ENCODE measurements at places on chromosomes 2 and 18.

DNA sequence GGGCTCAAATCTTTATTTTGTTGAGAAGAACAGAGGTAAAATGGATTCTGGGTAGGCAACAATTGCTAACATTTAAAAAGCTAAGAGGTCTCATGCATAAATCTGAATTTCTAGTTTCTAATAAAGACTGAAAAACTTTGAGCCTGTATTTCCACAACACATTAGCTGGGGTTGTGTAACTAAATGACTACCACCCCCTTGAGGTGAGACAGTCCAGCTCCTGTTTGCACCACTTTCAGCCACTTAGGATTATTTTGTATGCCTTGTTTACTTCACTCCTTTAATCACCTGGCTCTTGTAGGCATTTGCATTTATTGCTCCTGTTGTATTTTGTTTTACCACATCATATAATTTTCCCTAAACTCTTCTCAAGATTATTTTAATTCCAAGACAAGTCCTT lies 376.6 kb downstream of the PTH2R start:
- DNase-seq = no peak

- no peak for DNase-seq
Observed at GRCh38 chr2:237256887-237257286, 157.1 kb downstream of the COL6A3 start.

DNA sequence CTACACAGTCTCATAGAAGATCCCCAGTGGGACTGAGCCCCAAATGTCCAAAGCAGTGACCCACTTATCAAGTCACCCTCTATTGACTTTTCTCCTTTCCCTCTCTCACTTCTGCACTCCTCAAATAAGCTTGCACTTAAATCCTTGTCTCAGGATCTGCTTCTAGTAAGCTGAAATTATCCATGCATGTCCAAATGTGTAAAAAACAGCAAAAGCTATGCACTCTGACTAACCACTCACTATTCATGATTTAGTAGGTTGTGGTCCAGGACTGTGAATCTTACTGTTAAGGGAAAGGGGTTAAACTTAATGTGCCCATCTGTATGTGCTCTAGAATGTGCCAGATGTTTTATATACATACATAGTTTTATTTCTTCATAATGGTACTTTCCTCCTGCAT lies 115.4 kb downstream of the SCG2 start:
- no peak for DNase-seq

- no peak for DNase-seq
Observed at GRCh38 chr2:161980976-161981375, 93.0 kb downstream of the DPP4 start.

- DNase-seq = peak; percentile 49
Observed at GRCh38 chr2:174682007-174682577, 82.2 kb downstream of the CHRNA1 start.

DNA sequence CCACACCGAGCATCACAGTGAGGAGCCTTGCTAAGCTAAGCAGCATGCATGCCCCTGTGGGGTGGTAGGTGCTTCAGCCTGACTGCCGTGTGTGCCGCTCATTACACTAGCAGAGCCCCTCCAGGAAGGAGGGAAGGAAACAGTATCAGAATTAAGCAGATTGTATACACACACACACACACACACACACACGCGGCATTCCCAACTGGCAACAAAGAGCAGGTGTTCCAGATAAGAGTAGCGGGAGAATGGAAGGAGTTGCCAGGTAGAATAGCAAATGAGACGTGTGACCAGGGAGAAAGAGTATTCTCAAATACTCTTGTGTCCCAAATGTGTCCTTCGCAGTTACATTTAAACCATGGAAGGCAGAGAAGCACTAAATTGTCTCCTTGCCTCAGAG lies 47.6 kb upstream of the TTC39C start:
- DNase-seq = no peak

DNA sequence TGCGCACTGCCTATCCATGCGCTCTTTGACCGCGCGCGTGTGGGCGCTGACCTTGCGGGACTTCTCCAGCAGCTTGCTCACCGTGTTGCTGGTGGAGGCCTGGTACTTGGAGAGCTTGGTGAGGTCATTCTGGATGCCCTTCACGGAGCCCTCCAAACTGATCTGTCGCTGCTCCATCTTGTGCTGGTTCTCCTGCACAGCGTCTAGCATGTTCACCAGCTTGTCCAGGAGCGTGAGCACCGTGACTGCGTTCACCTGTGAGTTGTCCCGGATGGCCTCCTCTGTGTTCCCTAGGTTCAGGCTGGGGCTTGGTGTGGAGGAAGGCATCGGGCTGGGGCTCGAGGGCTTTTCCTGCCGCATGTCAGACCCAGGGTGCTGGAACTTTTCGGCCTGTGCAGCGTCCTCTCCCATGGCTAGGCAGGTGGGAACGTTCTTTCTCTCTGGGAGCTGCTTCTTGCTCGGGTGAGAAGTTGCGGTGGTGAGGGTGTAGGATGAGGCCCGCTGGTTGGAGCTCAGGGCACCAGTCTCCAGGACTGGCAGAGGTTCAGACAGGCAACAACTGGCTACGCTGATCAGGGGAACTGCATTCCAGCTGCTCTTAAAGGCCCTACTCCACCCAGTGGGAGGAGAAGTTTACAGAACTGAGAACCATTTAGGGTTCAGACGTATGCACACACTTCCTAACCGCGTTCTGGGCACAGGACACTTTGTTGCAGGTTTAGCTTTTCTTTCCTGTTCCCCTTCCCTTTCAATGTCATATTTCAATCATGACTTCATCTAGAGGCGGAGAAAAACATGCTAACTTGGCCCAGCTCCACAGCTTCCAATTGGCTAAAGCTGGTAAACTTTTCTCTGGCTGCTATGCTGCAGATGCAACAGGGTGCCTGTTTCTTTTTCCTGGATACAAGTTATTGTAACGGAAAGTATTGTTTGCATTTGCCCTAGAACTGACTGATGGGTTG lies at the start of gene CAVIN2:
TSS of gene CAVIN2 (minus strand) at position 574 of the 962 bp plus-strand sequence. CDS start at position 411, 163 bp downstream.
- no peak for DNase-seq

DNA sequence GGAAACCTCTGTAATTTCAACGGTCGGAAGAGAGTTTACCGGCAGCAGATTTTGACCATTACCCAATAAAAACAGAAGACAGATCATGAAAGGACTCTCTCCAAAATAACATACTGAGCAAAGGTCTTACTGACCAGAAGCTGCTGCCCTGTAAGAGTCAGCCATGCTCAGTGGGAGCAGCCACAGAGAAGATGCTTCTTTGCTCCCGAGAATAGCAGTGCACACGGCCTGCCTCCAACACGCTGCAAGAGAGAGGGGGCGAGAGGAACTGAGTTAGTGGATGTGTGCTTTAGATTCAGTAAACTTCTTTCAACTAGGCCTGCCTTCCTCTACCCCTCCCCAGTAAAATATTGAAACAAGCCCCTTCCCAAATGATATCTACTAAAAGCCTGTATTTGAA lies 103.7 kb downstream of the NCK2 start:
- DNase-seq = no peak

- DNase-seq = peak; percentile 78
Observed at GRCh38 chr2:237512774-237513466, 25.9 kb downstream of the MLPH start.

GRCh38 chr2:184628051-184628450 lies 29.7 kb downstream of the ZNF804A start:
- DNase-seq = no peak

GRCh38 chr2:38093527-38094165 lies 17.7 kb upstream of the CYP1B1 start:
- DNase-seq = no peak

- no peak for DNase-seq
Observed at GRCh38 chr18:77127769-77128671, 4.6 kb downstream of the MBP start.

GRCh38 chr2:46493971-46494250 lies 14.5 kb downstream of the TMEM247 start:
- DNase-seq = no peak

DNA sequence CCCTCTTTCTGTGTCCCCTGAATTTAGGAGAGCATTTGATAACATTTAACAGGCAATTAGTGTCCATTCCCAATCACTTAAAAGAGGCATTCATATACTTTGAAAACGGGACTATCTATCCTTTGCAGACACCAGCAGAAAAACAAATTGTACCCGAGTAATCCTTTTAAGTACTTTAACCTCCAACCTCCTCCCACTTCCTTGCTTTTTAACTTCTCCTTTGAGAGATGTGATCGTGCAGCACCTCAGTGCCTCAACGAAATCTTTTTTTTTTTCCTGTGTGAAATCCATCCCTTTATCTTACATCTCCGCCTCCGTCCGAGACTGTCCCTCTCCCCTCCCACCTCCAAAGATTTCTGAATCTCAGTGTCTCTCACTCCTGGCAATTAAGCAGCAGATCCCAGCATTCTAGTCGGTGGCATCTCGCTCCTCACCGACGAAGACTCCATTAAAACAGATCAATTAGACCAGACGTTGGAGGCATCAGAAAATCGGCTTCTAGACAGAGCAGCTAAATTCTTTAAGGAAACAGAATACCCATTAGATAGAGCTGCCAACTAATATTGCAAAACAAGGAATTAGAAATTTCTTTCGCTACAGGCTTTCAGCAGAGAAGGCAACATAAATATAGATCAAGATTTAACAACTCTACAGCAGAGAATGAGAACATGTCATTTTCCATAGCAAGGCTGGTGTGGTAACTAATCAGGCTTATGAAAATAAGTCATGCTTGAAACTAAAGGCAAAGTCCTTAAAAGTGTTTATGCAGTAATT lies 1.9 kb upstream of the TMEFF2 start:
- DNase-seq = no peak

- DNase-seq = no peak
Observed at GRCh38 chr2:99404039-99404796, 67.0 kb downstream of the EIF5B start.

DNA sequence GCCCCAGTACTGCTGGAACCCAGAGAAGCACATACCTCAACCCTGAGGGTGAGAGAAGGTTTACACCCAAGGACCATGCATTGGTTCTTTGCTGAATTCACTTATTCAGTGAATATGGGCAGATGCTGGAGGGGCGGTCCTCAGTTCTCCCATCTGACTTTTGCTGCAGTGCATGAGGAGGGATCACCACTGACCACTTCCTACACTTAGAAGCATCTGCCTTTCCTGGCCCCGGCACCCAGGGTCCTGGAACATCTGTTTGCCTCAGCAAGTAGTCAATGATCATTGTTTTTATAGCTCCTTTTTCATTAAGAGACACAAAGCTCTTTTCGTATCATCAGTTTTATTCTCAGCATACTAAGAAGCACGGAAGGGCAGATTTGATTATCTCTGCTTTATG lies 211.4 kb downstream of the SH3RF3 start:
- no peak for DNase-seq

DNA sequence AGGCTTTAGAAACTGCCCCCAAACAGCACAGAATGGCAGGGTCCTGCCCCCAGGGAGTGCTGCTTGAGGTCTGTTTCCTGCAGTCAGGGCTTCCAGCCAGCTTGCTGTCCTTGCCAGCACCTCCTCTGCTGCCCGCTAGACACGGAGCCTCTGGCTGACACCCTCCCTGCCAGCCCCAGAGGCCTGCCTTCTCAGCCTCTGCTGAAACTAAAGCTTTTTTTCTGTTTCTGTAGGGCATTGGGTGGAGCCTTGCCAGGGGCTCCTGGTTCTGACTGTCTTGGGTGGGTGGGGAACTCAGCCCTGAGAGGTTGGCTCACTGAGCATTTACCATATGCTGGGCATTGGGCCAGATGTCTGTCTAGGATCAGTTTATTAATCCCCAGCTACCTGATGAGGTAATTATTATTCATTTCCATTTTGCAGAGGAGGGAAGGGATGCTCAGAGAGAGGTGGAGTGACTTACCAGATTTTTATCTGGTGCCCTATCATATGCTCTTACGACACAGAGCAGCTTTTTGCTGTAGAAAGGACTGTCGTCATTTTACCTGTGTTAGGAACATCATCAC lies 35.4 kb downstream of the INPP4A start:
- no peak for DNase-seq

DNA sequence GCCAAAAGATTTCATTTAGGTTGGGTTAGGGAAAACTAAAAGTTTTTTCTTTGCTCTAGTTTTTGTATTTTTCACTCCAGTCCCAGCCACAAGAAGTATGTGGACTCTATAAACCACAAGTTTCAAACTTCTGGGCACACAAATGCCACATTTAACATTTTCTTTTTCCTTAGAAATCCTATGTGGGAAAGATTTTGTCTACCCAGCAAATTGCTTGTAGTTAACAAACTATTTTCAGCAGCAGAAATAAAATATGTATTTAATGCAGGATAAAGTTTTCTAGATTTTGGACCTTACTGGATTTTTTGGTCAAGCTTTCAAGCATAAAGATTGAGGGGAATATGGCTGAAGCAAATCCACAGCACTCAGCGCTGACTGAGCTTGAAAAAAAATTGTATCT lies 9.1 kb downstream of the ERICH2 start:
- no peak for DNase-seq

DNA sequence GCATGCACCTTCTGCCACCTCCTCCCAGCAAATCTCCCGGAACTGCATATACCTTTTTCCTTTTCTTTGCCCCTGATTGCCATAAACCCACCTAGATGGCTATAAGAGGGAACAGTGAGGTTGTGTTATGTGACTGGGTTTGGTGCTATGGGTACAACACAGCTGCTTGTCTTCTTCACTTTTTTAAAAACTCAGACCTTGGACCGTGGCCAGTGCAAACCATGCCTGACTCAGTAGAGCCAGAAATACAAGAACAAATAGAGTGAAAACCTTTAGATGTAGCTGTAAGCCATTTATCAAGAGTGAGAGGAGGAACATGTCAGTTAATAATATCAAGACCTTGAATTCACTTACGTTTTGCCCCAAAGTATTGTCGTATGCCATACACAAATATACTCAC lies 267.4 kb upstream of the CHAC2 start:
- no peak for DNase-seq

- DNase-seq = no peak
Observed at GRCh38 chr18:13425357-13426091, 207.0 kb downstream of the LDLRAD4 start.

- DNase-seq = no peak
Observed at GRCh38 chr2:18740474-18740881, 151.1 kb upstream of the NT5C1B start.

DNA sequence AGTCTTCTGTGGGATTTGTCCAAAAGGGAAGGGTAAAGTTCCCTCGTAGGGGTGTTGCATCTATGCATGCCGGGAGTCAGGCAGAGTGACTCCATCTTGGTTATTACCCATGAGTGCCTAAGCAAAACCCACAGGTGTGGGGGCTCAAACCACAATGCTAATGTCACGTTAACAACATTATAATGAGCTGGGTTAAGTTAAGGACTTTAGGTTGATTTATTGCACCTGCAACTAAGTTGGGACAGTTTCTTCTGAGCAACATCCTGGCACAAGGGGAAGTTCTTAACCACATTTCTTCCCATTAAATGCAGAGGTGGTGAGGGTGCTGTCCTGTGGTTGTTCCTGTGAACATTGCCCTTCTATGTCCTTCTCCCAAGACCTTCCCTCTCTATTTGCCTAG lies 1596.8 kb upstream of the SLC39A10 start:
- DNase-seq = no peak

All from GM12892 (cell line).